T-helper 2 cell (primary cell): ENCODE measurements at places on chromosomes 13 and 19.

GRCh38 chr19:40256512-40256911 lies 28.6 kb downstream of the AKT2 start:
- no peak for DNase-seq

DNA sequence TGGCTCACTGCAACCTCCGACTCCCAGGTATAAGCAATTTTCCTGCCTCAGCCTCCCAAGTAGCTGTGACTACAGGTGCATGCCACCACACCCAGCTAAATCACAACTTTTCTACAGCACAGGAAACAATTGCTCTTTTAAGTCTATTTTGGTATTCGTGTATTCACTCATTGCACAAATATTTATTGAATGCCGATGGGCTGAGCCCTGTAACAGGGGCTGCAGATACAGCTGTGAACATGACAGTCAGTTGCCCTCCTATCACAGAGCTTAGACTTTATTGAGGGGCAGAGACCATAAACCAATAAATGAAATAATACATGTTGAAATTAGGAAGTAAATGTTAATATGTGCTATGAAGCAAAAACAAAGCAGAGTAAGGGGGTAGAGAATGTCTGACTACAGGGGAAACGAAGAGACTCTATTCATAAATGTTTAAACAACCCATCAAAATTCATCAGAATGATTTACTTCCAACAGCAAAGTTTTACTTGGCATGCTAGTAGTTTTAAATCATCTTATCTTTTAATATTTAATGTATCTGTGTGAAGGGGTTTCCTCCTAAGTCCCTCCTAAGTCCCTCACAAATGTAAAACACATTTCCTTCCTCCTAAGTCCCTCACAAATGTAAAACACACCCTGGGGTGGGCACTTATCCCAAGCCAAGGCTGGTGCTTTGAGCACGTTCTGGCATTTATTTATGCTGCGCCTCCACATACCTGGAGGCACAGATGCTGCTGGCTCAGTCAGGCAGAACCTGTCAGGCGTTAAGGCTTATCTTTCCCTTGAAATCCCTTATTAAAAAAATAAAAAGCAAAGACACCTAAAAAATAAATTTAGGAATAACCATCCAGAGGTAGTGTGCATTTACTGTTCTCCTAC lies 140.8 kb downstream of the MIPEP start:
- DNase-seq = no peak

- DNase-seq = no peak
Observed at GRCh38 chr13:112733661-112734379, 44.0 kb downstream of the ATP11A start.

- DNase-seq = no peak
Observed at GRCh38 chr19:10816691-10817090, 19.3 kb downstream of the TMED1 start.

DNA sequence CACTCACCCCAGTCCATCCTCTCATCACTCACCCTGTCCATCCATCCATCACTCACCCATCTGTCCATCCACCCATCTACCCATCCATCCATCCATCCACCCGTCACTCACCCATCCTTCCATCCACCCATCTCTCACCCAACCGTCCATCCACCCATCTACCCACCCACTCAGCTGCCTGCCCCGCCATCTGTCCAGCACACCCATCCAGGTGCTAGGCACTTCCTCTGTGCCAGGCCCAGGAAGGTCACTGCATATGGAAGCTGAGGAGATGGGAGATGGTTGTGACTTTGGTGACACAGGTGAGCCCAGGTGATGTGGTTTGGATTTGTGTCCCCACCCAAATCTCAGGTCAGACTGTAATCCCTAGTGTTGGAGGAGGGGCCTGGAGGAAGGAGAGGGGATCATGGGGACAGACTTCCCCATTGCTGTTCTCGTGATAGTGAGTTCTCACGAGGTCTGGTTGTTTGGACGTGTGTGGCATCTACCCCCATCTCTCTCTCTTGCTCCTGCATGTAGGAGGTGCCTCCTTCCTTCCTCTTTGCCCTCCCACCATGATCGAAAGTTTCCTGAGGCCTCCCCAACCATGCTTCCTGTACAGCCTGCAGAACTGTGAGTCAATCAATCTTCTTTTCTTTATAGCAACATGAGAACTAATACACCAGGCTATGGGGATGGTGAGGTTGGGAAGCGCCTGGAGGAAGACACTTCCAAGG lies 15.9 kb upstream of the C13orf46 start:
- DNase-seq = no peak
